CD4-positive, alpha-beta T cell treated with Interleukin-21 for 1 hour (primary cell): ENCODE measurements at places on chromosomes 5 and 9.

DNA sequence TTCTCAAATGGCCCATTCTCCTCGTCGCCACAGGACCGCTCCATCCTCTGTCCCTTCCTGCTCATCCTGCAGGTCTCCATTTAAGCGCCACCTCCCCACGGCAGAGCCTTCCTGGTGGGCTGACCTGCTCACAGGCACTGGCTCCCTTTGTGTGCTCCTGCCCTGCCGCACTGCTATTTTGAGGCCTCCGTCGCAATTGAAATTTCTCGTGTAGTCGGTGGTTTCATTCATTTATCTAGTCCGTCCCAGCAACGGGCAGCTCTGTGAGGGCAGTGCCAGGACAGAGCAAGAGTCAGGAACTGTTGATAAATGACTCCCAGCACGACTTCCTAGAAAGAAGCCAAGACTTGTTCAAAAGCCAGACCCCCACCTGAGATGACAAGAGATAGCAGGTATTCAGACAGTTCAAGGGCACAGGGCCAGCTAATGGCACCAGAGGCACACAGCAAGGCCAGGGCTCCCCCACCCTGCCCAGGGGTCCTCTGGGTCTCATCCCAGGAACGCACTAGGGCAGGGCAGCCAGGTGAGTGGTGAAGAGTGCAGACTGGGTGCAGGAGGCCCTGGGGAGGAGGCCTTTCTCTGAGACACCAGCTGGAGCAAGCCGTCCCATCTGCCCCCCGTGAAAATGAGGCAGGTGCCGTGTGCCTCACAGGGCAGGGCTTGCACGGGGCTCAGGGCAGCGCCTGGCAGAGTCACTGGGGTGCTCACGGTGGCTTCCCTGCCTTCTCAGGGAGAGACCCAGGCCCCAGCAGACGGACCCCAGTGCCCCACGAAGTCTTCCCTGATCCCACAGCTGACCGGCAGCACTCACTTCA is 36.9 kb downstream of the FAM78A start:
- no peak for DNase-seq

GRCh38 chr5:167057665-167058064 is 1233.8 kb upstream of the WWC1 start:
- DNase-seq: no peak

DNA sequence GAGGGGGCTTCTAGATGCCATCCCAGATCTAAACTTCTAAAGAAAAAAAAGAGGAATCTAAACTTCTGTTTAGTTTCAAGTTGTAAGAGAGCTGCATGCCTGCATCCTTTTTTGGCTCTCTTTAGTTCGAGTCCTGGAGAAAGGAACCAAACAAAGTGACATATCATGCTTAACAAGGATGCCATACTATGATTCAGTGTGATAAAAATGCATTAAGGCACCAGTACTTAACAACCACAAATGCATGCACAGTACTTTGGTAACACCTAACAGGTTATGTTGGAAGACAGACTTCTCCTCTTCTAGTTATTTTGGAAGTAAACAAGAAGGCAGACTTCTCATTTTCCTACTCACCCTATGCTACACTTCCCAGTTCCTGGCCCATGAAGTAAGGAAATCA is 27.3 kb downstream of the NME5 start:
- no peak for DNase-seq

GRCh38 chr5:138029501-138029900 is 3.4 kb downstream of the FAM13B start:
- DNase-seq: no peak

- no peak for DNase-seq
Observed at GRCh38 chr9:92550765-92551164, 15.0 kb upstream of the ECM2 start.

GRCh38 chr5:30040488-30041118 is 1152.9 kb upstream of the CDH6 start:
- no peak for DNase-seq

DNA sequence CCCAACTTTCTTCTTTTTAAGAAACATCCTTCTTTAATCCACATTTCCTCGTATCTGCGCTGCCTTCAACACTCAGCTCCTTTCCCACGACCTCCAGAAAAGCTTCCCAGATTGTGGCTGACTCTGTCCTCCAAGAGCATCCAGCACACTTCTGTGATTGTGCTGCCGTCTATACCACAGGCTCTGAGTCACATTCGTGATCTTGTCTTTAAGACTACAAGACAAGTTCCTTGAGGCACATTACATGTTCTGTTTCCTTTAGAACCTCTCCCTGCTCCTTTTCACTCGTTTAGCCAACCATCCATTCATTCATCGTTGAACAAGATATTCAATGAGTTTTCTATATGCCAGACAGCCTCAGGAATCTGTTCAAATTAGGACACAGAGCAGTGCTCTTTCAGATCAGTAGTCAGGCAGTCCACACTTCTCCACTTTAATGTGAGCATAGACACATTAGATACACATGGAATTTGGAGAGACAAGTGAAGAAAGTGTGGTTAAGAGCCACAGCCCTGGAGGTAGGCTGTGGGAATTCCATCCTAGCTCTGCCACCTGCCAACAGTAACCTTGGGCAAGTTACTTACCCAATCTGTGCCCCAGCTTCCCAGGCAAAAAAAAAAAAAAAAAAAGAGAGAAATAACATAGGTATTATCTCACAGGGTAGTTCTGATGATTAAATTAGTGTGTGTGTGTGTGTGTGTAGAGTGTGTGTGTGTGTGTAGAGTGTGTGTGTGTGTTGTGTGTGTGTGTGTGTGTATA is 18.9 kb downstream of the WHRN start:
- no peak for DNase-seq

GRCh38 chr5:173902743-173903142 is 14.6 kb downstream of the CPEB4 start:
- DNase-seq: no peak

DNA sequence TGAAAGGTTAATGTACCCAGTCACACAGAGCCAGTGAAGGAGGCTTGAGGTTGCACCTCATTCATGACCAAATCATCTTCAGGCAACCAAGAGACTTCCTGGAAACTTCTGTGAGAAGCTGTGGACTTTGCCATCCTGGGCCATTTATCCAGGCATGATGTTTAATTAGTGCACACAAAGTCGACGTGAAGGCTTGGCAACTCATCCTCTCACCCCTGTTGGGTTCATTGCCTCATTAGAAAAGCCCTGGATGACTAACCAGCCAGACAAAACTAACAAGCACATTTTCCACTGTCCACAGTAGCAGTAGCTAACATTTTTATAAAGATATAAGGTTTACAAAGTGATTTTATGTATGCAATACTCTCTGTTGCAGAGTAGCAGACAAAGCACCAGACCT is 65.7 kb upstream of the ZNF462 start:
- DNase-seq: no peak

- peak; percentile 93 for DNase-seq
Observed at GRCh38 chr9:133144142-133144903, 19.4 kb downstream of the GBGT1 start.

- DNase-seq: no peak
Observed at GRCh38 chr9:129273941-129274684, 96.1 kb upstream of the IER5L start.
